ENCODE measurements at places on chromosomes 3 and 15.

DNA sequence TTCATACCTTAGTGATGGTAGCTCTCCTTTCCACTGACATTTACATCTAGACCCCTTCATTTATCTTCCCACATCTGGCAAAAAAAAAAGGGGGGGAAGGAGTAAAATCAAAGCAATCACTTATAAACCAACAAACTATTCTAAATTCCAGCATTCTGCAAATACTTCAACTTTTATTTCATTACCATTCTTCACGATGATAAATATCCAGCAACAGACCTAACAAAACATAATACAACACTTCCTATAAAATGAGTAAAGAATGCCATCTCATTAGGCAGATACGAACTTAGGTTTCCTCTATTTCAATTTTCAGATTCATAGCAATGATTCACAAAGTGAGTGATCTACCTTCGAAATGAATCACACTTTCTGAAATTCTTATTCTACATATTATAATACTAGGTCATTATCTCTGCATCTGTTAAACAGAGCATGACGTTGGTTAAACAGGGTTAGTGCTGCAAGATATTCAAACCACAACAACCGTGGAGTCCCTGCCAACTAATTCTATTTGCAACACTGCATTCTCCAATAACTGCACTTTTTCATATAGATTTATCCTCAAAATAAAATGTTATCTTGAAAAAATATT is at the start of gene LRRFIP2:
TSS of gene LRRFIP2 (minus strand) at position 51 of the 595 bp plus-strand sequence. CDS start 25,599 bp downstream, outside the sequence.
- DNase-seq: no peak

GRCh38 chr3:128515967-128516366 is 23.0 kb upstream of the GATA2 start:
- DNase-seq: no peak

DNA sequence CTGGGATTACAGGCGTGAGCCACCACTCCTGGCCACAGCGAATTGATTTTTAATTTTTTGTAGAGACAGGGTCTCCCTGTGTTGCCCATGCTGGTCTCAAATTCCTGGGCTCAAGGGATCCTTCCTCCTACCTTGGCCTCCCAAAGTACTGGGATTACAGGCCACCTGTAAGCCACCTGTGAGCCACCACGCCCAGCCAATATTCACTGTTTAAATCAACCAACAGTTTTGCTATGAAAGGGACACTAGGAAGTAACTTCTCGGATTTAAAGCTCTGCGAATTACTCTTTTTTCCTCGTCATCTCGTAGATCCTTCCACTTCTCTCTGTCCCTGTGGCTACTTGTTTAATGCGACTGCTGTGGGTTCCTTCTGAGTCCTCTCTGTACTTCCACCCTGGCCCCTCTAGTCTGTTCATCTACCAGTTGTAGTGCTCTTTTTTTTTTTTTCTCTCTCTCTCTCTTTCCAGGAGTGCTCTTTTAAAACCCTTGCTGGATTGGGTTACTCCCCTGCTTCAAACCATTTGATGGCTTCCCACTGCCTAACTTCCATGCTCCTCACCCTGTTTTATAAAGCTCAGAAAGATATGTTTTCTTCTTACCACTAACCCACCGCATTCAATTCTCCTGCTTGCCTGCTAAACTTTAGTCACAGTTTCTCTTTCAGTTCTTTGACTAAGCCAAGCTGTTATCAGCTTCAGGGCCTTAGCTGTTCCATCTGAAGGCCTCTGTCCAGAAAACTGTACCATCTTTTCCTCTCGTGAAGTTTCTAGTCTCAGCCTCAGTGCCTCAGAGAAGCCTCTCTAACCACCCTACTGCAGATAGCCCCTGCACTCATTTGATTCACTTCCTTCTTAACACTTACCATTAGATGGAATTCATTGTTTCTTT is 12.4 kb downstream of the RTF1 start:
- no peak for DNase-seq

- DNase-seq: no peak
Observed at GRCh38 chr15:101578443-101578894, 73.7 kb downstream of the TM2D3 start.

GRCh38 chr3:120470870-120471269 is 20.1 kb upstream of the FSTL1 start:
- no peak for DNase-seq

- DNase-seq: no peak
Observed at GRCh38 chr3:37266809-37267208, 92.4 kb upstream of the LRRFIP2 start.

- DNase-seq: no peak
Observed at GRCh38 chr15:88878720-88879184, 16.6 kb downstream of the HAPLN3 start.

DNA sequence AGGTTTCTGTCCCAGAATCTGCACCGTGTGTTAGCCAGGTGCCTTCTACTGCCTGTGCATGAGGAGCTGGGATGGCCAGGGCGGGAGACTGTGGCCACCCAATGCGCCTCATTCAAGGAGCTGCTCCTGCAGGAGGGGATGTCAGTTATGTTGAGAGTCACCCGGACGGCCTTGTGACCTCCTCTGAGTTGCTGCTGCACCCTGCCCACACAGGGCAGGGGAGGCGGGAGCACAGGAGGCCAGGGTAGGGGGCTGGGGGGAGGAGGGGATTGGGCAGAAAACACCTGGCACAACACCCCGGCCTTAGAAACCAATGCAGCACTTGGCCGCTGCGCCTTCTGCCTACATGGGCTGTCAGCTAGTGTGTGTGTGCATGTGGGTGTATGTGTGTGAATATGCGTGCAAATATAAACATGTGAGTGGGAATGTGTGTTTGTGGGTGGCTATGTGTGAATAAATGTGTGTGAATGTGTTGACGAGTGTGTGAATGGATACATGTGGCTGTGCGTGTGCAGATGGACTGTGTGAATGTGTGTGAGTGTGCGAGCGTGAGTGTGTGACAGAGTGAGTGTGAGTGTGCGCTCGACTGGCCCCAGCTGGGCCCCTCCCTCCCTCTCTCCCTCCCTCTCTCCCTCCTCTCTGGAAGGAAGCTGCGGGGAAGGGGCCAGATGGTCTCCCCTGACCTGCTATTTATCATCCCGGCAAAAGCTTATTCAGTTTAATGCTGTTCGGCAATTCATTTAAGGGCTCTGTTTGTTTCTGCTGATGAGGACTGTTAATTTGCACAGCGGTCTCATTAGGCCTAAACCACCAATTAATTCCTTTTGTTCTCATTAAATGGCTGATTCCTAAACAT is 106.9 kb downstream of the TLE3 start:
- no peak for DNase-seq

GRCh38 chr15:49187549-49188245 is 17.6 kb downstream of the GALK2 start:
- no peak for DNase-seq

DNA sequence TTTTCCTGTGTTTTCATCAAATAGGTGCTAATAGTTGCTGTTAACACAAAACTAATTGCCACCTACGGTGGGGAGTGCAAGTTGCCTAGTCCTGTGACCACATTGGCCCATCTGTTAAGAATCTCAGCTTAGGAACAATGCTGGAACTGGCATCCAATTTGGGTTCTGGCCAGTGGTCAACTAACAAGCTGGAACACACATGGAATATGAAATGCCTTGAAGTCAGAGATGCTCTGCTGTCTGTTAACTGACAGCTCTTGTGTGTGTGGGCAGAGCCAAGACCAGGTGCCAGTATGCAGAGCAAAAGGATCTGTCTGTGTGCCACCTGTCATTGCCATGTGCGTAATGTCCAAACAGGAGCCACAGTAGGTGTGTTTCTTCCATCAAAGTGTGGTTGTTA is 460.8 kb downstream of the ROBO2 start:
- DNase-seq: no peak

GRCh38 chr3:167742338-167742737 is 6.8 kb downstream of the SERPINI1 start:
- no peak for DNase-seq

DNA sequence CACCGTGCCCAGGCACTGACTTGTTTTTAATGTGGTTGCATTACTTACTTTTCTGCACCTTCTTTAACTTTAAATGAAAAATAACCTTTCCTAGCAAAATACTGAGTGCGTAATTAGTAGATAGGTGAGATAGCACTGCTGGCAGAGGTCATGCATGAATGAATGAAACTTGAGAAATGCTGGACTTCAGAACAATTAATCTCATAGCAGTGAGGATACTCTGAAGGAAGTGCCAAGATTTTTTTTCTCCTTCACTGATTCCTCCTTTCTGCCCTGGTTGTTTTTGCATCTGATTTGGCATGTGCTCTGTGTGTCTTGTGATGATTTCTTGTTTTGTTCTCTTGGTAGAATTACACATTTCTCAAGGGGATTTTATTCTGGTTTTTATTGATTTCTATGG is 378.9 kb downstream of the PTPRG start:
- no peak for DNase-seq

DNA sequence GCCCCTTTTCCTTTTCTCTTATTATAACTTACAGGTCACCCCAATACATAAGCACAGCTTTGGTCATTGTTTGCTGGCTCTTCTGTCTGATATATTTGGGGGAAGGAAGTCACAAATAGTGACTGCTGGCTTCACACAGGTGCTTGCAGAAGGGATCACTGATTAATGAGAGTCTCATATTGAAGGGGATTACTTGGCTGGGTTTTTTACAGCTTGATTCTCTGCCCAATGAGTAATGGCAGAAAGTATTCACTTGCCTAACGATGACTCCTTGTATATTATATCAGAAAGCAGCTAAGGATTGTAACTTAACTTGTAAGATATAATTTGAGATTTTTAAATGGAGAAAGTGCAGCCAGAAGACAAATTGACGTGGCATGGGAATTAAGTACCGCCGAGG is 119.3 kb upstream of the PFN2 start:
- DNase-seq: no peak

DNA sequence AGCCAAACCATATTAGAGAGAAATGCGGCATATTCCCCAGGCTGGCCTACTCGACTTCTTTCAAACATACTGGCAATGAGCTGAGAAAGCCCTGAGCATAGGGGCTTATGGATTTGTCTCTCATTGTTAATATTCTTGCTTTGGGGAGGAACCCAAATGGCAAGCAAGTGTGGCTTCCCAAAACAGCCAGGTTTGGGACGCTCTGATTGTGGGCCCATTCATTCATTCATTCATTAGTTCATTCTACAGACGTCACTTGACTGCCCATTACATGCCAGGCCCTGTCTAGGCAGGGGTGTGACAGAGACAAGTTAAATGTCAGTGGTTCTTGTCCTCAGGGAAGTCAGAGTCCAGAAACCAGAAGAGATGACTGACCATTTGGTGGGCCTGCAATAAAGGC is 77.4 kb upstream of the THBS1 start:
- no peak for DNase-seq

DNA sequence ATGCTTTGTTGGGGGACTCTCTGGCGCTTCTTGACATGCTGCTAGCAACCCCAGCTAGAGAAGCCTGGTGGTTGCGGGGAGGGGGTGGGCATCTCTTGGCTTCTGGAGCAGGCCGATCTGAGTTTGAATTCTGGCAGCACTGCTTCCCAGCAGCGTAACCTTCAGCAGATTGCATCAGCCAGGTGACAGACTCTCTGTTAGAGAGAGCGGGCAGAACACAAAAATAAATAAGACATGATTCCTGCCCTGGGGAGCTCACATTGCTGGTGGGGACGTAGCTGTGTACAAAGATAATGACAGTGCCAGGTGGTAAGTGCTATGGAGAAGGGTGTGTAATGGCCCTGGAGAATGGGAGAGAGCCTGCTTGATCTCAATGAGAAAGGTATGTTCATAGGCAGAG is 87.4 kb downstream of the THSD4 start:
- no peak for DNase-seq

DNA sequence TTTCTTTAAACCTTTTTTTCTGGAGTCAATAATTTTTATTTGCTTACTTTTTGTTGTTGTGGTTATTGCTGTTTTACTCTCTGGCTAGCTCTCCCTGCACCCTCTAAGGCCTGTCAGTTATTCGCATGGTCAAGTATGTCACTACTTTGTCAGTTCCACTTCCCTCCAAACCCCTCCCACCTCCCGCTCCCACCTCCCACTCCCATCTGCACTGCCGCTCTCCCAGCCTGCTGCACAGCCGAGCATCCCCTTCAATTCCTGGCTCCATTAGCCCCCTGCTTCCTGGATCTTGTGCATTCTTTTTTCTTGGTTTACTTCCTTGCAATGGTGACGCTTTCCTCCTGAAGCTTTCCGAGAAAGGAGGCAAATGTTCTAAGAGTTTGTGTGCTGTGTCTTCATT is 218.0 kb downstream of the XXYLT1 start:
- DNase-seq: no peak

GRCh38 chr3:61768284-61769037 is 207.1 kb downstream of the PTPRG start:
- DNase-seq: no peak

- DNase-seq: no peak
Observed at GRCh38 chr3:62332835-62333244, 40.5 kb downstream of the FEZF2 start.

DNA sequence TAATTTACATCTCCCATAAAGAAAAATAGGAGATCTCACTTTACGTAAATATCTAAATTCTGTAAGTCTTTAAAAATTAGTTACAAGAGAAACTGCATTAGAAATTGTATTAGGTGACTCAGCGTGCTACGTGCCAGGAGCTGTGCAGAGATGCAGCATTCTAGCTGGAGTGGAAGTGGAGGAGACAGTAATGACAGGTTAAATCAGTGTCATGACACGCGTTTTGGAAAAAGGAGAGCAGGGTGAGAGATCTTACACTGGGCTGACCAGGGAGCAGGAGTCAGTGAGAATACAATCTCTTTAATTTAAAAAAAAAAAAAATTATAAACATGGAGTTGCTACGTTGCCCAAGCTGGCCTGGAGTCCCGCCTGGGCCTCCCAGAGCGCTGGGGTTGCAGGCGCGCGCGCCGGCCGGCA is 635 bp downstream of the TUBGCP5 start:
- DNase-seq: no peak

DNA sequence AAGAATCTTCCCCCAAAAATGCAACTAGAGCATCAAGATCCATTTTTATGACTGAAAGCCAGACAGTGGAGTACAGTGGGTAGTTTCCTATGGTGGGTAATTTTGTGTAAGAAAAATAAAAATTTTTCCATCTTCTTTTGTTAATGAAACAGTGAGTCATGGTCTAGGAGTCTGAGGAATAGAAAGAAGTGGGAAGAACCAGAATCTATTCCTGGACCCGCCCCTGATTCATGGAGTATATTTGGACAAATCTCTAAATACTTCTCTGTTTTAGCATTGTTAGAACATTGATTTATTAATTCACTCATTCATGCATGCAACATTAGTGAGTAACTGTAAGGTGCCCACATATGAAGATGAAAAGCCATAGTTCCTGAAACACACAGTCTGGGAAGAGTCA is 304.5 kb upstream of the GPR149 start:
- no peak for DNase-seq

All from CMK (cell line).